ENCODE measurements at places on chromosomes 13 and 19. TPM values are rescaled to one million over a fixed set of nuclear protein-coding genes. Genes with fewer than 3 reads are reported as not detected.

Gene PTPRH
- total RNA-seq: 5.5 TPM

Gene BLVRB
- 104 TPM for total RNA-seq

Gene ZNF284
- total RNA-seq: 2.7 TPM

Gene TEX29
- total RNA-seq: 0.09 TPM

Gene RPL18A
- 1,775 TPM for total RNA-seq

Gene PLA2G4C
- total RNA-seq: 11.8 TPM

Gene JOSD2
- total RNA-seq: 36.1 TPM

Gene KLC3
- under 0.01 TPM for total RNA-seq

Gene DAND5
- not detected for total RNA-seq

Gene C5AR1
- not detected for total RNA-seq

Gene SPINT2
- 1.1 TPM for total RNA-seq

Gene GPR42
- total RNA-seq: not detected
